Activated T-helper 1 cell treated with anti-CD3 and anti-CD28 coated beads, Interleukin-12 subunit alpha, Interleukin-12 subunit beta, Interleukin-2, Interleukin-4 antibody, amounts not matched to agents 30 ng/mL and 10 ng/mL and 1 ng/mL, durations not matched to agents 14 hours and 24 hours and 36 hours (primary cell): ENCODE measurements at places on chromosomes 6 and 20. TPM values are rescaled to one million over a fixed set of nuclear protein-coding genes. Genes with fewer than 3 reads are reported as not detected.

- DNase-seq = no peak
- H3K27ac ChIP-seq = no peak overlapping the region
- peaks cover 2% of the 10 kb centered on the region for H3K27me3 ChIP-seq
- H3K4me3 ChIP-seq = no peak overlapping the region
Measured at GRCh38 chr6:63447134-63447533, 125.1 kb upstream of the LOC128125822 start.

DNA sequence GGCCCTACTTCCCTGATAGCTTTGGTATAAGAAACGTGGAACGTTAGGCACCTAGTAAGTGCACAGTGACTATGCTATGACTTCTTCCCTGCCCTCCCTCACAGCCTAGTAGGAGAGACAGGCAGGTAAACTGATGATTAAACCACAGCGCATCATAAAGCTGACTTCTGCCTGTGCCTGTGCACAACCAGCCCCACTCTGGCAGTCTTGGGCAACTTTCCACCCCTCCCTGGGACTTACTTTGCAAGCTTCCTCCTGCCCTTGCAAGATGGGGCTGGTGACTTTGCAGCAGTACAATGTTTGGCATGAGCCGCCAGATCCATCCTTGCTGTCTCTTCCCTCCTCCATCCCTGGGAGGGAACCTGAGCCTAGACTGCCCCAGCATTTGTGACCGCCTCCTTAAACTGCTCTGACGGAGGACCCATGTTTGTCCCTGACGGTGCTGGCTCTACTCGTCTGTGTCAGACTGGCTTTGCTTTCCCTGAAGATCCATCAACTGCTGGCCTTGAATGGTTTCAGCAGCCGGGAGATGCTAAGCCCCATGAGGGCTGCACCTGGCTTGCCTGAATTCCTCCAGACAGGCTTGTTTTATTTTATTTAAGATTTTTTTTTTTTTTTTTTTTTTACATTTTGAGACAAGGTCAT, 36.1 kb downstream of the EFCAB8 start:
- no peaks in the 10 kb centered on the region for H3K36me3 ChIP-seq
- no peak overlapping the region for H3K27ac ChIP-seq
- no peak for DNase-seq
- no peak overlapping the region for H3K4me3 ChIP-seq
- H3K27me3 ChIP-seq = no peaks in the 10 kb centered on the region

DNA sequence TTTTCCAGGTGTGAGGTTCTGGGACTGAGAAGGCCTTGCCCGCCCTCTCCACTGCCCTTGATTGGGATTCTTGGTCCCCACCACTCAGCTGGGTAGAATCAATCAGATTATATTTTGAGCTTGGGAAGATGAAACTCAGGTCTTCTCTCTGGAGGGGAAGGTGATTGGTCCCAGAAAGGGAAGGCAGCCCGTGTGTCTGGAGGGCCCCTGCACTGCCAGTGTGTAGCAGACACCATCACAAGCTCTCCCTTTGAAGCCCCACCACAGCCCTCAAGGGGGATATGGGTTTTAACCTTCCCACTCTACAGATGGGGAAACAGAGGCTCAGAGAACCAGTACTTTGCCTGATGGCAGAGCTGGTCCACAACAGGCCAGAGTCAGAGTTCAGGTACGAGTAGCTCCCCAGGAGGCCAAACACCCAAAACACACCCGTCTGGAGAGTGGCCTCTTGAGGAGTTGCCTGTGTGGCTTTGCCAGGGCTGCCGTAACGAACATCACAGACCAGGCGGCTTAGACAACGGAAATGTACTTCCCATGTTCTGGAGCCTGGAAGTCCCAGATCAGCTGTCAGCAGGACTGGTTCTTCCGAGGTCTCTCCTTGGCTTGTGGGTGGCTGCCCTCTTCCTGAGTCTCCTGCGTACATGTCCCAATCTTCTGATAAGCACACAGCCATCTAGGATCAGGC, 205.6 kb downstream of the SYNDIG1 start:
- H3K4me1 ChIP-seq = no peaks in the 10 kb centered on the region
- H3K4me3 ChIP-seq = no peak overlapping the region
- no peak overlapping the region for H3K27ac ChIP-seq

DNA sequence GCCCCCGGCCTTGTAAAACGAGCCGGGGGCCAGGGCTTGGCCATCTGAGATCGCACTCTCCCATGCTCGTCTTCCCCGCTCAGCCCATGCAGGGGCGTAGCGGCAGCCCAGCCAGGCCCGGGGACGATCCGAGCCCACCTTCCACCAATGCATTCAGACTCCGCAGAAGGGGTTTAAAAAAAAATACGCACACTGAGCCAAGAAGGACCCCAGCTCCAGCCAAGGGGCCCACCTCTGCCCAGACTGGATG, 320 bp downstream of the GSTA4 start:
- peak overlapping the region; percentile 99 for H3K27ac ChIP-seq
- H3K27me3 ChIP-seq = peaks cover 11% of the 10 kb centered on the region
- H3K4me3 ChIP-seq = peak overlapping the region; percentile 88
- H3K36me3 ChIP-seq = peaks cover 21% of the 10 kb centered on the region

- peaks cover 1% of the 10 kb centered on the region for H3K36me3 ChIP-seq
- H3K4me3 ChIP-seq = no peak overlapping the region
- no peak overlapping the region for H3K27ac ChIP-seq
- peaks cover 17% of the 10 kb centered on the region for H3K27me3 ChIP-seq
Measured at GRCh38 chr6:43243664-43244321, 512 bp downstream of the TTBK1 start.

DNA sequence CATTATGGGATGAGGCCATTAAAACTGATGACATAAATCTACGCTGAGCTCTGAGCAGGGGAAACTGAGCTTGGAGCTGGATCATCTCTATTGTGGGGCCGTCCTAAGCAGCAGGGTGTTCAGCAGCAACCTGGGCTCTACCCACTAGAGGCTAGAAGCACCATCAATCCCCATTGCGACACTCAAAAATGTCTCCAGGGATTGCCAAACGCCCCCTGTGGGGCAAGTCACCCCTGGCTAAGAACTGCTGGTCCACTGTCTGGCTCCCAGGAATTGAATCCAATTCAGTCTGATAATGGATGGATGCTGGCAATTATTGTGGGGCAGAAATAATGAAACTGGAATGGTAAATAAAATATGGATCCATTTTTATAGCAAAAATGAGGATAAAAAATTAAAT, 38.2 kb downstream of the PMEPA1 start:
- no peaks in the 10 kb centered on the region for H3K4me1 ChIP-seq
- no peak overlapping the region for H3K27ac ChIP-seq
- no peaks in the 10 kb centered on the region for H3K27me3 ChIP-seq
- DNase-seq = no peak
- H3K36me3 ChIP-seq = no peaks in the 10 kb centered on the region

DNA sequence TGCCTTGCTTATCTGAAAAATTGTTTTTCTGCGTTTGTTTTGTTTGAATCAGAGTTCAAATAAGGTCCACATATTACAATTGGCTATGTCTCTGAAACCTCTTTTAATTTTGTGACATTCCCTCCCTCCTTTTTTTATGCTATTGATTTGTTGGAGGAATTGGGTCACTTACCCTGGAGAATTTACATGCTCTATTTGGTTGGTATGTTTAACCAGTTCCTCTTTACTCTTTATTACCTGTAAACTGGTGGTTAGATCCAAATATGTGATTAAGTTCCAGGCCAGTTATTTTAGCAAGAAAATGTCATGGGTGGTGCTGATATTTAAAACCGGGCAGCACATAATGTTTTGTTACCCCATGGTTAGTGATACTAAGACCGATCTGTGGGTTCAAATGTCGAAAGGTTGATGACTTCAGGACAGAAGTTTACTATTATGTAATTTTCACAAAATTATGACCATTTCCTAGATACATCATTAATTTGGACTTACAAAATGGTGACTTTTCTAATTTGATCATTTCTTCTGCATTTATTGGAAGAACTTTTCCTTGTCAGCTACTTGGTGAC, 77.3 kb downstream of the KIZ start:
- no peaks in the 10 kb centered on the region for H3K4me1 ChIP-seq
- DNase-seq = no peak
- peaks cover 4% of the 10 kb centered on the region for H3K27me3 ChIP-seq
- peaks cover 2% of the 10 kb centered on the region for H3K36me3 ChIP-seq

- H3K36me3 ChIP-seq = no peaks in the 10 kb centered on the region
- DNase-seq = no peak
- no peaks in the 10 kb centered on the region for H3K27me3 ChIP-seq
- no peak overlapping the region for H3K27ac ChIP-seq
Measured at GRCh38 chr6:93571346-93571745, 152.0 kb upstream of the EPHA7 start.

DNA sequence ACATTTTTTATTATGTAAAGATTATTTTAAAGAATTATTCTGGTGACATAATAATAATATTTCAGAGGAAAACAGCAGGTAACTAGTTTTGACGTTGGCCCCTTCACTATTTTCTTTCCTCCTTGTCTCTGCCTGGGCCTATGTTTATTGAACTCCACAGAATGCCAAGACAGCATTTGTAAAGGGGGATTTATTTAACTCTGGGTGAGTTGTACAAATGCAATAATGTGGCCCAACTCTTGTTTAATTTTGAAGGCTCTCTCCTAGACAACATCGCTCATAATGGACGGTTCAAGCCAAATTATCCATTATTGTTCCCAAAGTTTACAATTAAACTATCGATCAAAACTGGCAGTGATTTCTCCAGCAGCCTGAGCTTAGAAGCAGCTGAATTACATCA, 374.3 kb upstream of the SLC35B3 start:
- no peaks in the 10 kb centered on the region for H3K4me1 ChIP-seq
- H3K4me3 ChIP-seq = no peak overlapping the region
- H3K27ac ChIP-seq = no peak overlapping the region

DNA sequence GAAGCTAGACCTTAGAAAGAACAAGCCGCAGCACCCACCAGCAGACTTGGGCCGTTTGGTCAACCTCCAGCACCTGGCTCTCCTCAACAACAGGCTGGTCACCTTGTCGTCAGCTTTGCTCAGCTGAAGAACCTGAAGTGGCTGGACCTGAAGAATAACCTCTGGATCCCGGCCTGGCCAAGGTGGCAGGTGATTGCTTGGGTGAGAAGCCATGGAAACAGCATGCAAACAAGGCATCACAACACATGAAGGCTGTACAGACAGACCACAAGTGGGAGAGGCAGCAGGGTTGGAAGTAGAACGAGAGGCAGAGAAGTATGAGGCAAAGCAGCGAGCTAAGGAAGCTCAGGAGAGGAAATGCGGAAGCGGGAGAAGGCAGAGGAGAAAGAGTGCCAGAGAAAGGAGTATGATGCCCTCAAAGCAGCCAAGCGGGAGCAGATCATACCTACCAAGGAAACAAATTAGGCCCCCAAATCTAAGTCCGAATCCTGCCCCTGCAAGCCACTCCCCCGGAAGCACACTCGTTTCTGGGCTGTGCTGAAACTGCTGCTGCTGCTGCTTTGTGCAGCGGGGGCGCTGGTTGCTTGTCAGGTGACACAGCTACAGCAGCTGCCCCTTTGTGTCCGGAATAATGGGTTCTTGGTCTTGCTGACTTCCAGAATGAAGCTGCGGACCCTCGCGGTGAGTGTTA, 121.6 kb upstream of the LGSN start:
- H3K27me3 ChIP-seq = peaks cover 2% of the 10 kb centered on the region
- DNase-seq = no peak
- peaks cover 5% of the 10 kb centered on the region for H3K4me1 ChIP-seq
- no peak overlapping the region for H3K27ac ChIP-seq
- peak overlapping the region; percentile 37 for H3K4me3 ChIP-seq

- no peak for DNase-seq
- H3K27me3 ChIP-seq = no peaks in the 10 kb centered on the region
- no peak overlapping the region for H3K4me3 ChIP-seq
- no peaks in the 10 kb centered on the region for H3K4me1 ChIP-seq
- H3K36me3 ChIP-seq = no peaks in the 10 kb centered on the region
- no peak overlapping the region for H3K27ac ChIP-seq
Measured at GRCh38 chr20:62229667-62230066, 8.7 kb upstream of the OSBPL2 start.

Gene PMEPA1
- 0.57 and 0.66 TPM in 2 replicates for total RNA-seq

Gene MOXD1
- total RNA-seq = 0.27 and 0.29 TPM in 2 replicates

Gene PKHD1
- total RNA-seq = not detected in 2 replicates

Gene HACE1
- total RNA-seq = 16.9 and 19.3 TPM in 2 replicates

Gene SLPI
- total RNA-seq = not detected in 2 replicates

Gene GTSF1L
- total RNA-seq = 0.39 TPM in 1 of 2 replicates, not detected in the other
